ENCODE measurements at places on chromosomes 3 and 15.

- DNase-seq = no peak
Measured at GRCh38 chr3:56019490-56020146, 448.6 kb downstream of the ERC2 start.

- DNase-seq = no peak
Measured at GRCh38 chr3:13325892-13326443, 94.2 kb downstream of the NUP210 start.

- DNase-seq = no peak
Measured at GRCh38 chr15:72198356-72199204, 993 bp upstream of the GRAMD2A start.

DNA sequence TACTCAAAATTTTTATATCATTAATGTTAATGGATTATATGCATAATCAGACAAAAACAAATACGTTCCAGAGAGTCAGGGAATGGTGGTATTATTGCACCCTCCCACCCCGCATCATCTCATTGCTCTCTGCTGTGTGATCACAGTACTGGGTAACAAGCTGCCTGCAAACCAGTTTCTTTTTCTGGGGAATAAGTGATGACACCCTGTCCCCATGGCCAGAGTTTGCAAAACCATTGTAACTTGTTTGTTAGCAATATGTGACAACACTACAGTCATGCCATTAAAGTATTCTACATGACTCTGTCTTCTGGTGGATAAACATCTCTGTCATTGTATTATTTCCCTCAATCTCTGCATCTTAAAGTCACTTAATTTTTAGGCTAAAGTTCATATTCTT, 39.5 kb downstream of the ZBTB38 start:
- no peak for DNase-seq

- no peak for DNase-seq
Measured at GRCh38 chr3:26350853-26351252, 271.7 kb upstream of the LRRC3B start.

- no peak for DNase-seq
Measured at GRCh38 chr15:80556694-80557367, 138.3 kb upstream of the ABHD17C start.

GRCh38 chr15:44327578-44327977, 39.1 kb downstream of the GOLM2 start:
- DNase-seq = no peak

DNA sequence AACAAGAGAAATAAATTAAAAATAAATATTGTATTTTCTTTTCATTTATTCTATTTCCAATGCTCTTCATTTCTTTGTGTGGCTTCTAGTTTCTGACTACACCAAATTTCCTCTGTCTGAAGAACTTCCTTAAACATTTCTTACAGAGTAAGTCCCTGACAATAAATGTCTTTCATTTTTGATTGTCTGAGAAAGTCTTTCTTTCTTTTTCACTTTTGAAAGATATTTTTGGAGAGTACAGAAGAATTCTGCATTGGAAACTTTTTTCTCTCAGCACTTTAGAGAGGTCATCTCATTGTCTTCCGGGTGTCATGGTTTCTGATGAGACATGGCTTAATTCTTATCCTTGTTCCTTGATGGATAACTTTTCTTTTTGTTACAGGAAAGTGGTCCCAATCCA, 119.6 kb downstream of the MOBP start:
- DNase-seq = no peak

DNA sequence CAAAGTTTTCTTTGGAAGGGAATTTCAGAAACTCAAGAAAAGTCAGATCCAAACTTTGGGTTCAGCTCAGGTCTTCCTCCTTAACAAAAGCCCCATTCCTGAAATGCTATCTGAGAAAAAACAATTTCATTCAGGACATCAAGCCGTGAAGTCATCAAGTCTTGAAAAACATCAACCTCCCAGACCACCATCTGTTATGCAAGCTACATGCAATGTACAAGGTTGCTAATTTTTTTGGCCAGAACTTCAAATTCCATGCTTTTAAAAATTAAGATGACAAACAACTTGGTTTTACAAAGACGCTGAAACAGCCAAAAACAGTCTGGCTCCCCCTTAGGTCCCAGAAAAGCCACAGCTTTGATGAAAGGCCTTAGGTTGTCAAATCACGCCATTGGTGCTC, 53.9 kb upstream of the WNT5A start:
- no peak for DNase-seq

GRCh38 chr3:106083207-106083606, 214.4 kb upstream of the CBLB start:
- DNase-seq = no peak

DNA sequence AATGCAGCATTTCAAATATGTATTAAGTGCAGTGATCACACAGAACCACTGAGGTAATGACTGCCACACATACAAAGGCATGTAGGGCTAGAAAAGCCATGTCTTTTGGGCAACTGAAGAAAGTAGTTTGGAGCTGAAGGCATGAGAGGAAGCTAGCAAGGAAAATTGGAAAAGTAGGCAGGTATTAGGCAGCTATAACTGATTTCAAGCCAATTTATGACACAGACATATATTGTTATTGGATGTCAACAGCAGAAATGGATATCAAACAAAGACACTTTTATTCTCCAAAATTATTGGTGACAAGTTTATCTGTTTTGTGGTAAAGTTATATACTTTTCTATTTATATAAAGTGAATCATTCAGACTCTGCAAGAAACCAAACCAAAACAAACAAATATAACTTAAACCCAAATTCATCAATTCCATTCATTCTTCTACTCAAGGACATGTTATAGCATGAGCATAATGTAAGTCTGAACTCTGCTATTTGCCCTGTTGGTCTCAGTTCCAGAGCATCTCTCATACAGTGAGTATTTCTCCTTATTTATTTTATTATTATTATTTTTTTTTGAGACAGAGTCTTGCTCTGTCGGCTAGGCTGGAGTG, 307.4 kb upstream of the COL8A1 start:
- DNase-seq = no peak

- no peak for DNase-seq
Measured at GRCh38 chr3:59531994-59532393, 482.2 kb upstream of the CFAP20DC start.

DNA sequence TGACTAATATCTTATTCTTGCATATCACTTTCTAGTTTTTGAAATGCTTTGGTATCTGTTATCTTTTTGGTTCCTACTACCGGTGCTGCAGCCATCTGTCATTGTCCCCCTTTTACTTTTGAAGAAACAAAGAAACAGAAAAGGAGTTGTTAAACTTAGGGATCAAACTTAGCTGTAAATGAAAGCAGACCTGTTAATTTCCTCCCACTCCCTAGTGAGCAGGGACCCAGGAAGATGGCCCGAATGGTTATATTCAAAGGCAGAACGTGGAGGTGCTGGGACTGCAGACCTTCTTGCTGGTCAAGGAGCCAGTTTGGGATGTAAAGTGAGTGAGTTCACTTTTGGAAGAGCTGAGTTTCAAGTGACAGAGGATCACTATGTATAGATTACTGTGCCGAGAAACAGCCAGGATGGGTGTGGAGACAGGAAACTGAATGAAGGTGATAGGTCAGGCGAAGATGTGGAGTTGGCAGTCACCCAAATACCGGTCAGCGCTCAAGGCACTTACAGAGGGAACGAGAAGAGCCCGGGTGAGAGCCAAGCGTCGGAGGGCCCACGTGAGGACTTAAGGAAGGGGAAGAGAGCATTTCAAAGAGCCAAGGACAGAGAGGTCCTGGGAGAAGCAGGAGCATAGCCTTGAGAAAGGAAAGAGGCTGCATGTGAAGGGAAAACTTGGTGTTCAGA, 20.1 kb downstream of the KBTBD8 start:
- DNase-seq = no peak

Measured in activated CD4-positive, alpha-beta T cell treated with anti-CD3 and anti-CD28 coated beads for 24 hours (primary cell).